GM04504 (cell line): ENCODE measurements at places on chromosomes 2 and 18.
A peak's percentile ranks its signal among the peaks of the same experiment; 100 is the strongest.

DNA sequence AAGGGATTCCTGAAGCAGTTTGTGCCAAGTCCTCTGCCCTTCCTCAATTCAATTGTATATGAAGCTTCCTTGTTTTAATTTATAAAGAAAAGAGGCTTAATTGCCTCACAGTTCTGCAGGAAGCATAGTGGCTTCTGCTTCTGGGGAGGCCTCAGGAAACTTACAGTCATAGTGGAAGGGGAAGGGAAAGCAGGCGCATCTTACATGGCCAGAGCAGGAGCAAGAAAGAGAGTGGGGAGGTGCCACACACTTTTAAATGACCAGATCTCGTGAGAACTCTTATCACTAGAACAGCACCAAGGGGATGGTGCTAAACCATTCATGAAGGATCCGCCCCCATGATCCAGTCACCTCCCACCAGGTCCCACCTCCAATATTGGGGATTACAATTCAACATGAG lies 114.2 kb downstream of the SGPP2 start:
- DNase-seq, result no peak

- no peak for DNase-seq
These were observed 126.3 kb upstream of the TPO start for GRCh38 chr2:1286929-1287328.

- DNase-seq, result no peak
These were observed 476.4 kb upstream of the SPHKAP start for GRCh38 chr2:228657807-228658402.

- DNase-seq, result peak; percentile 12
These were observed 50.8 kb downstream of the WIPF1 start for GRCh38 chr2:174546519-174547506.

- DNase-seq, result no peak
These were observed 33.3 kb upstream of the NT5DC4 start for GRCh38 chr2:112687522-112687921.

GRCh38 chr2:29063646-29064345 lies 10.5 kb downstream of the PCARE start:
- peak; percentile 28 for DNase-seq

- DNase-seq, result no peak
These were observed 50.1 kb upstream of the WDR75 start for GRCh38 chr2:189391201-189391600.

GRCh38 chr2:63058921-63059792 lies 8.5 kb downstream of the OTX1 start:
- no peak for DNase-seq

DNA sequence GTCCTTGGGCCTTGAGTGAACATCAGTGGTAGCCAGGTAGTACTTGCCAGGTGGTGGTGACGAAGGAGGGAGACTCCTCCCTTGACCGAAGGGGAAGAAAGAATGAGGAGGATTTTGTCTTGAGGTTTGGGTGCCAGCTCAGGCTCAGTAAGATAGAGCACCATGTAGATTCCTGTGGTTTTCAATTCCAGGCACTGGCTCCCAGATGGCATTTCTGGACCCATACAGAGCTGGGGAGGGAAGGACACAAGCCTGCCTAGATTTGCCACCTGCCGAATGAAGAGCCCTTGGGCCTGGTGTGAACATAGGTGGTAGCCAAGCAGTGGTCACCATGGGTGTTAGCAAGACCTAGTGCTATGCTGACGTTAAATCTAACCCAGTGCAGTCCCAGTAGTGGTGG lies 108.8 kb upstream of the UBE2E3 start:
- no peak for DNase-seq

DNA sequence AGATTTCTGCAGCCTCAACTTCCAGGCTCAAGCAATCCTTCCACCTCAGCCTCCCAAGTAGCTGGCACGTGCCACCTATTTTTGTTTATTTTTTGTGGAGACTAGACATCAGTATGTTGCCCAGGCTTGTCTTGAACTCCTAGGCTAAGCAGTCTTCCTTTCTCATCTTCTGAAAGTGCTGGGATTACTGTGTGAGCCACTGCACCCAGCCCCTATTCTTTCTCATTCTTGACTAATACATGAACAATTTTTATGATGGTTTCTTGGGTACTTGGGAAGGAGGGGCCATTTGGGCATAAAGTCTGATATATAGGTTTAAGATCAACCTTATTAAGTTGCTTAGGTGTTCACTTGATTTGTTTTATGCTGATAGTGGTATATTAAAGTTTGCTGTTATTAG lies 26.2 kb downstream of the EPC2 start:
- DNase-seq, result no peak

- DNase-seq, result no peak
These were observed 19.7 kb downstream of the FIGN start for GRCh38 chr2:163716101-163716500.

DNA sequence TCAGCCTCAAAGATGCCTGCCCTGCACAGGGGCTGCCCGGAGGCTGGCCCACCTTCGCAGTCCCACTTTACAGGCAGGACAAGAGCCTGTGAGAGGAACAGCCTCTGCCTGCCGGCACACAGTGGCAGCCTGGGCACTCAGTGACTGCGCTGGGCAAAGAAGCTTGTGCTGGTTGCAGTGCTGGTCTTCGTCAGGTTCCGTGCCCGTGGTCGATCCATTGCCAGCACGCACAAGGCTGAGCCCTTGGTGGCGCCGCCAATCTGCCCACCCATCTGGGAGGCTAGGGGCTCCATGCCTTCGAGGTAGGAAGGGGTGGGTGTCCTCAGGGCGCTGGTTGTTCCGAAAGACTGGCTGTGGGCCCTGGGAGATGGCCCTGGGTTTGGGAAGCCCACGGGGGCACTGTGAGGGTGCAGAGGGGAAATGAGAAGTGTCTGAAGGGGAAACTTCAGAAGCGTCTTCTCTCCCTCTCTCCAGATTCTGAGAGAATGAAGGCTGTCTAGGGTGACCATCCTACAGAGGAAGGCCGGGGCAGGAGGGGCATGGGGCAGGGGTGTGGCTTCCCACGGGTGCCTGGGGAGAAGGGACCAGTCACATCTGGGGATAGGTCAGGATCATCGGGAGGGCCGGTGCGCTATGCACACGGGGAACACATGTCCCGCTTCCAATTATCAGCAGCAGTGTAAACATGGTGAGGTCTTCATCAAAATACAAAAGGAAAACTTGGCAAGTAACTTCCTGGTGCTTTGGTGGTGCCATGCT lies 49.1 kb upstream of the HS6ST1 start:
- DNase-seq, result no peak

GRCh38 chr2:213157242-213157641 lies 5.8 kb upstream of the IKZF2 start:
- no peak for DNase-seq

DNA sequence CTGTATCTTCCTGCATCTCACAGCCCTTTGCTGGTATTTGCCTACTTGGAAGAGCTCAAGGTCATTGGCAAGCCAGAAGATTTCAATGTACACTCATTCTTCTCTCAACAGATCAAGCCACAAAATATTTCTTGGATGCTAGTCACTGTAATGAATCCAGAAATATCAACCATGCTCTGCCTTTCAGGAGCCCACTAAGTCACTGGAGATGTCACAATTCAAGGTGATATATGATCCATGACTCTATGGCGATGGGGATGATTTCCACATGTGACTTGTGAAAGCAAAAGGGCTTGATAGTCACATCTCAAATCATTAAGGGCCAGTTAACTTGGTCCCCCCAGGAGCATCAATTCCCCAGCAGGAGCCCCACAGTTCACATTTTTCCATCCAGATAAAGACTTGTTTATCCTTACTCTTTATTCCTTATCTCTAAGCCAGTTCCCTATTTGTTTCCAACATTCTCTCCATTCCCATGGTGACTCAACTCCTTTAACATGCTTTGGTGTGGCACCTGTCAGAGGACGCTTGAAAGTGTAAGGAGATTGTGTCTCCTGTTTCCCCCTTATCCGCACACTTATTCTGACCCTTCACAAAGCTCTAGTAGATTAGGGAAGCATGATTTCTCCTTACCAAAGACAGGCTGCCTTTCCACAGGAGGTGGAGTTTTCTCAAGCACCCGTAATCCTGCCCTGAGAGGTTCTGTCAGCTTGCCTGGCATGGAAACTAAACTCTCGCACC lies 15.8 kb downstream of the PKDCC start:
- peak; percentile 77 for DNase-seq

- no peak for DNase-seq
These were observed 104.9 kb downstream of the CERS6 start for GRCh38 chr2:168560817-168561499.

DNA sequence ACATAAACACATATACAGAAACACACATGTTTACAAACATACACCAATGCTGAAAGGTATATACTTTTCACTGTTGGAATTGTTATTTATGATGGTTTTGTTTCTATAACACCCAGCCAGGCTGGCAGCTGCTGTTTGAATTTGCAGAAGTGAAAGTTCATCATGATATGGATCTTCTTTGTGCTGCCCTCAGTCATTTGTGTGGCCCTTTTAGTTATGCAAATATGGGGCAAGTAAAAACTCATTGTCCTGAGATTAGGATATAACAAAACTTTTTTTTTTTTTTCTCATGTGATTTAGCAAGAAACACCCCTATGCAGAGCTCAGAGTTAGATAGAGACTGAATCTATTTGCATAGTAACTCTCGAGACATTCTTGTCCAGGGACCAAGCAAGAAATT lies 714.1 kb downstream of the KCNJ3 start:
- no peak for DNase-seq

GRCh38 chr2:203730883-203731282 lies 24.4 kb downstream of the CD28 start:
- DNase-seq, result no peak

GRCh38 chr2:208643145-208643544 lies 236.6 kb downstream of the PTH2R start:
- DNase-seq, result no peak

- DNase-seq, result no peak
These were observed 51.7 kb downstream of the GFPT1 start for GRCh38 chr2:69335311-69335710.

- no peak for DNase-seq
These were observed 678.3 kb downstream of the NYAP2 start for GRCh38 chr2:226077841-226078240.

DNA sequence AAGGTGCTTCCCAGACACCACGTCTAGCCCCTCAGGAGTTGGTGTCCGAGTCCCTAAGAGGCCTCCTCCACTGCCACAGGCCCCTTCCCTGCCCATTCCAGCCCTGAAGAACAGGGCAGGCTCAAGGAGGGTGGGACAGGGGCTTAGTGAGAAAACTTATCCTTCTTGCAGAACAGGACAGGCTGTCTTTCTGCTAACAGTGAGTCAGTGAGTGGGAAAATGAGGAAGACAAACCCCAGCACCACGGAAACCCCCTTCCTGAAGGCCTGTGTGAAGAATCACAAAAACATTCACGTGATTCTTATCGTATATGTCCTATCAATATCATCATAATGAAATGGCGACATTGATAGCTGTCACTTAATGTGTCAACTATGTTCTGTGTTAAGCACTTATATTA lies 9.8 kb downstream of the FZD7 start:
- DNase-seq, result no peak

- DNase-seq, result no peak
These were observed 57.7 kb downstream of the TTC32 start for GRCh38 chr2:19843992-19844515.

GRCh38 chr2:24875901-24876300 lies 44.1 kb downstream of the ADCY3 start:
- DNase-seq, result no peak

GRCh38 chr2:151544449-151544848 lies 134.7 kb downstream of the RIF1 start:
- no peak for DNase-seq

- DNase-seq, result no peak
These were observed 64.0 kb upstream of the ST8SIA5 start for GRCh38 chr18:46820863-46821262.

DNA sequence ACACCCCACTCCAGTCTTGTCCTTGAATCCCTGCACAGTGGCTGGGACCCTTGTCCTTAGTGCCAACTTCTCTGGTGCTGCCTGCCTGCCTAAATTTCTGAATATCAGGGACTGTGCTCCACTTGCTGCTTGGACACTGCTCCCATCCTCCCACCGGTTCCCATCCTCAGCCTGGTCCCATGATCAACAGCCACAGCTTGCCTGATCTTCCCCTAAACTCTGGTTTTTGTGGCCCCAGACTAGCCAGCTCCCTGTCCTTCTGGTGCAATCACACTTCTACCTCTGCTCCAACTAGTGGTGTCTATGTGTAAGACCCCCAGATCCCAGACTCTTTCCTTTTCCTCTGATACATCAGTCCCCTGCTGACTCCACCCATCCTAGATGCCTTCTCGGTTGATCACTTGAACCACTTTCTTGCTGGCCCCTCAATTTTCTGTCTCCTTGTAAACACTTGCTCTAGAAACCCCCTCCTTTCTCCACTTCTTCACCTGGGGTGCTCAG lies 37.2 kb upstream of the POLE4 start:
- no peak for DNase-seq

- DNase-seq, result no peak
These were observed 122.9 kb downstream of the MRO start for GRCh38 chr18:50696929-50697328.

DNA sequence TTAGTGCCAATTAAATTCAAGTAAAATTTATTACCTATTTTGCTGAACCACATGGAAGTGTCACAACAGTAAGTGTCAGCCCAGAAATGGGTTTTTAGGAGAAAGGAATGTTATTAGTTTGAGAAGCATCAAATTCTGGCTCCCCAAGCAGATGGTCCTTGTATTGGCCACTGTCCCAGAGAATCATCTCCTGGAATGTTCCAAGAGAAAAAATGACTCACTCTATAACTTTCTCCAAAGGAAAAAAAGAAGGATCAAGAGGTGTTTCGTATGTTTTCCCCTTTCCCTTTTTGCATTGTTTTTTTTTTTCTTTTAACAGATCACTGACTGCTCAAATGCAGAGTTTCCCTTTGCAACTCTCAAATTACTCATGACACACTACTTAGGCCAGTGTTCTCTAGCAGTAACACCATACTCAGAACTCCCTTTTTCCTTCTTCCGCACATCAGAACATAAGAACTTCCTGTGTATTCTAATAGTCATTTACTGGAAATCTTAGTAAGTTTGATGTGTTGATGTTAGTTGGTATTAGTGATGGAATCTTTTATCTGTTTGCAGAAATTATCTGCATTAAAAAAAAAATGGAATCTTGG lies 390.3 kb downstream of the GPD2 start:
- peak; percentile 35 for DNase-seq

GRCh38 chr2:216758256-216759155 lies 63.2 kb upstream of the IGFBP5 start:
- DNase-seq, result no peak

DNA sequence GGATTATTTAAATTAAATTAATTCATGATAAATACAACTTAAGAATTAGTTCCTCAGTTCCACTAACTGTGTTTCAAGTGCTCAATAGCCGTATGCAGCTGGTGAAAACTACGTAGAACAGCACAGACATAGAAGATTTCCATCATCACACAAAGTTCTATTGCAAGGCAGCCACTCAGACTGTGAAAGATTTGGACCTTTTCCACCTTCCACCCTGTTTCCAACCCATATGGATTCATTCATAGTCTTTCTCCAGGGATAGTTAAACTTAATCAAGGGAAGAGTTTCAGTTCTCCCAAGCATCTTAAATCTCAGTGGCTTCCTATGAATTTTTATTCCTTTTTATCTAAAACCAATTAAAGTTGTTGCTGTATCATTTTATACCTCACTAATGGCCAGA lies 2030.8 kb downstream of the SUCLG1 start:
- DNase-seq, result no peak
